T1000 (cell line): ENCODE measurements at places on chromosomes 12 and 14.

GRCh38 chr12:54032627-54033100, at the start of gene HOXC5:
Gene HOXC5 (plus strand): TSS chr12:54033050. CDS start chr12:54033123, 73 bp downstream.
- DNase-seq, result no peak

DNA sequence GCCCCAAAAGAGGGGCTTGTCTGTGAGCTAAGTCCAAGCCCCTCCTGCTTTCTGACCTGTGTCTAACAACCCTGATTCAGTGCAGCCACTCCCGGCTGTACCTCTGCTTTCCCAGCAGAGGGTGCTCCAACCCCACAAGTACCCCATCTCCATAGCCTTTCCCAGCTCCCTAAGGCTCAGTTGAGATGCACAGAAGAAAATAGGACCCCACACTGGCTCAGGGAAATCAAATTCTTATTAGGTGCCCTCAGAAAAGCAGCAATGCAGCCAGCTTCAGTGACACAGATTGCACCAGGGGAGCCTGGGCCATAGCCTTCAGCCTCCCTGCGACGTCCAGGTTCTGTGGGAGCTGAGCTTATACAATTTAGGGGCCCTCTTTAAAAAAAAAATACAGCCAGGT, 49.9 kb downstream of the LRRC74A start:
- peak; percentile 44 for DNase-seq

GRCh38 chr12:77494296-77494695, 336.4 kb upstream of the NAV3 start:
- no peak for DNase-seq

GRCh38 chr14:76201162-76201561, 49.4 kb downstream of the GPATCH2L start:
- DNase-seq, result no peak

GRCh38 chr12:40013847-40014246, 92.0 kb downstream of the SLC2A13 start:
- DNase-seq, result no peak

DNA sequence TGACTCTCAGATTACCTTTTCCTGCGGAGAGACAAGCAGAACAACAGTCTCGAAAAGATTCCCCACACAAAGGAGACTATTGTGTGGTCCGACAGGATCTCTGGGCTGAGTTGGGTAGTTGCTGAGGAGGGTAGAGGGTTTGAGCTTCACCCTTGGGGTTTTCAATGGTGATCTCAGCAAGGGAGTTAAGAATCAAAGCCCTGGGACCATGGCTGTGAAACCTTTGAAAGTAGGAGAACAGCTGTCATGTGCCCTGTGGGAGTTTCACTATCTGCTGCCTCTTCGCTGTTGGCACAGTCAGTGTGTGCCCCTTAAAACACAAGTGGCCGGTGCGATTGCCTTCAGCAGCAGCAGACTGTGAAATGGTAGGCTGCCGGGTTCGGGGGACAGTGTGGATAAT, 14.2 kb upstream of the PLEK2 start:
- no peak for DNase-seq

DNA sequence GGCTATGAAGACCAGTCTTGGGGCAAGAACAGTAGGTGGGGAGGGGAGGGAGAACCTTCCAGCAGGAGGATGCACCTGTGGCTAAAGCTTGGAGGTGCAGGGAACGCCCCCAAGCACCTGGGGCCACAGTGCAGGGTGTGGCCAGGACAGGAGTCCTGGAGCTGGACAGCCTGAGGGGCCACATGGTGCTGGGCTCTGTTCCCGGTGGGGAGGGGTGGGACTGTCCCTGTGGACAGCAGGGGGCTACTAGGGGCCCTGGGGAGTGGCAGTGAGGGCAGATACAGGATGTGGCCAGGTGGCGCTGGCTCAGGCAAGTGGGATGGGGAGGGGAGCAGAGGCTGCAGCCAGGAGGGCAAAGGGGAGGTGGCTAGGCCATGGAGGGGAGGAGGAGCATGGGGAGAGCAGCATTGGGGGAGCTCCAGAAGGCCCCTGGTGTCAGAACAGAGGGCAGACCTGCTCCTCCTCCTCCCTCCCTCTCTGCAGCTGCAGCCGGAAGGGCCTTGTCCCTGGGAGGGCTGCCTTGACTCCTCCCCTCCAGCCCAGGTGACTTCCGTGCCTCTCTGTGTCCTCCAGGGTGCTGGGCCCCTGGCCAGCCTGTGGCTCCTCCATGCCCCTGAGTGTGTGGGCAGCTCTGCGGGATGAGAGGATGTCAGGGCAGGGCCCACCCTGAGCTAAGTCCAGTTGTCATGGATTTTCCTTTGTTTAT, 68.4 kb upstream of the DLK1 start:
- DNase-seq, result no peak

- DNase-seq, result no peak
Observed at GRCh38 chr12:54926246-54926645, 58.3 kb downstream of the TESPA1 start.

GRCh38 chr12:11906286-11906935, 164.3 kb upstream of the BCL2L14 start:
- DNase-seq, result no peak

DNA sequence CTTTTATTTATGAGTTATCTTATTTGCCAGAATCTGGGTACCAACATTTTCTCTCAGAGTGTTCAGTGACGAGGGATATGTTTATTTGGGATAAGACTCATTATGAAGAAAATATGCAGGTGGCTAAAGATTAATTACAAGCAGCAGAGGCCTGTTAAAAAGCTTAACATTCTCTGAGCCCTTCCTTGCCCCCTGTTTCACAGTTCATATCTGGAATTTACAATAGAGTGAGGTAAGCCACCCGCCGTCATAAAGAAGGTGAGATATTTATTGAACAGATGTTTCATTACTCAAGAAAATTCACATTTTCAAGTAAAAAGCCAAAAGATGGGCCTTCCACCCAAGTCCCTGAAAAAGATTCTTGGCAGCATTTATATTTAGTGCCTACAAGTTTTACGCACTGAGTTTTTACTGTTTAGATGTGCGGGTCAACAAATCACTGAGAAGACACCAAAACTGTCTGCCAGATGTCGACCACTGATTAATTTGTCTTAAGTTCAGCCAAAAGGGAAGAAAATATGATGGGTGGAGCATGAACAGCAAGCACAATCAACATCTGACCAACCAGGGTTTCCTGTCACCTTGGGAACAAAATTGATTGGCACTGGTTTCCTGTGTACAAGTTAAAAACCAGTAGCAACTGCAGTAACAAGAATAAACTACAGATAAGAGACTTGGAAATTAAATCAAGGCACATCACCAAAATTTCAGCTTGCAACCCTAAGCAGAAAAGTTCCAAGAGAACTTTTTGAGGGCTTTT, 85.5 kb upstream of the PTPRB start:
- no peak for DNase-seq

DNA sequence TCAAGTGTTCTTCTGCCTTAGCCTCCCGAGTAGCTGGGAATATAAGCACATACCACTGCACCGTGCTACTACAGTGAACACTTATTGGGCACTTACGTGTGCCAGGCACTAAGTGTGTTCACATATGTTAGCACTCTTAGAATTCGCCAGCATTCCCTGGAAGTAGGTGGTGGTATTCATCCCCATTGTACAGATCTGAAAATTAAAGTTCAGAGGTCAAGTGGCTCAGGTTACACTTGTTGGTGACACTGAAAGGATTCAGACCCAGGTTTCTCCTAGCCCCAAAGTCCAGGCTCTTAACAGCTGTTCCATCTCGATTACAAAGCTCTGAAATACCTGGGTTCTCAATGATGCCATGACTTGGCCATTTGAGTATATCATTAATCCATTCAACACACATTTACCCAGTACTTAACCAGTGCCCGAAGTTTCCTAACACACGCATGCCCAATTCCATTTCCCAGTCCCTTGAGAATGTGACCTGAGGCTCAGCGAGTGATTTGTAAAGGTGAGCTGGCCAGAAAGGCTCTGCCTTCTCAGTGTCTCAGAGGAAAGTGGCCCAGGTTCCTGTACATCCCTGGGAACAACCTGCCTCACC, 4.8 kb downstream of the MVK start:
- DNase-seq, result no peak

DNA sequence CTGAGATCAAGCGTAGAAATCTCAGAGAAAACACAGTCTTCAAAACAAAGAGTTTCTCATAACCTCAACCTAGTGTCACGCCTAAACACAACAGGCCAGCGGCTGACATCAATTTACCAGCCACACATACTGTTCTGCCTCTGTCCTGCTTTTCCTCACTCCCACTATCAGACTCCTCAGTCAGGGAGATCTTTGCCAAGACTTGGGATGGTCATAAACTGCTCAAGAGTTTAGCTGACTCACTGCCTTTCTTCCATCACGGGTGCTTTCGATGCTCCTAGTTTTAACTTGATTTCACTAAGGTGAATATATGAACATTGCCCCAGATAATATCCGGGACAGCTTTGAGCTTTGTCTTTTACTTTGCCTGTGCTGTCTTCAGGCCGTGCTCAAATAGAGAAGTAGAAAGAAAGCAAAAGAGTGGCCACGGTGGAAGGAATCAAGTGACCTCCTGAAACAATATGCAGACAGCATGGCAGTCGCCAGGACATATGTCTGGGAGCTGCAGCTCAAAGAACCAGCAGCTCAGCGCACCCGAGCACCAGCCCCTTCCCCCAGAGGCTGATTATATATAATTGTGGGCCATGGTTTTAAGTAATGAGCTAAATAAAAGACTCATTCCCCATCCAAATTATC, 12.1 kb downstream of the MDM1 start:
- DNase-seq, result no peak

DNA sequence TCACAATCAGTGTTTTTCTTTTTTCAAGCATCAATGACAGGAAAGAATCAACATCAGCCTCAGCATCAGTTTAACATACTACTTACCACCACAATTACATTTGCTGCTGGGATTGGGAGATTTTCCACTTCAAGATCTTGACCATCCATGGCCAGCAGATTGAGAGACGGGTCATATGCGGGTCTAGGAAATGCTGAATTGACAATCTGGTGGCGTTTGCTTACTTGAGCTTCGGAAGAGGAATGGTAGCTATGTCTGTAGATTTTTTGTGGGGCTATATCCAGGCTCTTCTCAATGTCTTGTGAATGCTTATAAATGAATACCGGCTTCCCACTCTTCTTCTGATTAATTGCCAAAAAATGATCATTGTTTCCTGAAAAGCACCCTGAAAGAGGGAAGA, 27.9 kb downstream of the PTPRR start:
- no peak for DNase-seq

GRCh38 chr14:104230119-104230815, 91.9 kb downstream of the KIF26A start:
- DNase-seq, result no peak

GRCh38 chr12:45731190-45731775, 1.8 kb downstream of the ARID2 start:
- DNase-seq, result no peak
